ENCODE measurements at places on chromosomes 3 and 15.

DNA sequence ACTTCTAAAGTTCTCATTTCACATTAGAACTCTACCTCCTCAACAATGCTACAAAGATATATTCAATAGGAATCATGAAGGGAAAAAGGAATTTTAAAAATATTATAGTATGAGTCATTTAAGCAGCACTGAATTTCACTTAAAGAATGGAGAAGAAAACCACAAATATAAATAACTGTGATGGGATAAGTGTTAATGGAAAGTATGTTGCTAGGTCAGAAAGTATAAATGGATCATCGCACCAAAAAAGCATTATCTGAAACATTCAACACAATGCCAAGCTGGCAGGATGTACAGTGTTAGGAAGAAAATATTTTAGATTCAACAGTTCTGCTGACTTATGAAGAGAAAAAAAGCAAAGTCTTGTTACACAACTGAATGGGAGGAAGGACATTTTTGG is 101.4 kb downstream of the TFG start:
- DNase-seq = no peak

DNA sequence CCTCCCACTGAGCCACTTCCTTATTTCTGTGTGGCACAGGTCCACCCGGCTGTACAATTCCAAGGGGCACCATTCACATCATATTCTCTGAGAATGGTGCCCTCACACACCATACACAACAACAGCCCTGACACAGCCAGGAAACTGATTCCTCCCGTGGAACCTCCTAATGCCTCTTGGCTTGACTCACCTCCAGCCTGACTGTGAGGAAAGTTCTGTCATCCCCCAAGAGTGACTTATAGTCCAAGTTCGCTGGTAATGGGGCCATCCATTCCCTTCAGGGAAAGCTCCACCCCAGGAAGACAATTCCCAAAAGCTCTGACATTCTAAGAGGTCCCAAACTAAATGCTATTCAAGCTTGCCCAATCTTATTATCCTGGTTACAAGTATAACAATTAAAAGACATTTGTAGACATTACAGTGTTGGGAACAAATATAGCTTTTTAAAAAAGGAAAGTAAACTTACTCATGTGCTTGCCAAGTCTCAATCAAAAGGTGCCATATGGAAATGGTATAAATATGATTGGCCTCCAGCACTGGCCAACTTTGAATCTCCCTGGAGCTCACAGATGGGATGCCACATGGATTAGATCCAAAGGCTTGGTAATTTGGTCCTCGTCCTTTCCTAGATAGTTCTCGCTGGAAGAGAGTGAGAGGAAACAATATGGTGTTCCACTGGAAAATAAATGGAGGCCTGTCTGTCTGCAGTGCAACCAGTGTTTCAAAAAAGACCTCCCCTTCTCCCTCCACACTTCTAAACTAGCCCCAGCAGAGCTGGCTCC is 56.3 kb upstream of the PSMD6 start:
- no peak for DNase-seq

DNA sequence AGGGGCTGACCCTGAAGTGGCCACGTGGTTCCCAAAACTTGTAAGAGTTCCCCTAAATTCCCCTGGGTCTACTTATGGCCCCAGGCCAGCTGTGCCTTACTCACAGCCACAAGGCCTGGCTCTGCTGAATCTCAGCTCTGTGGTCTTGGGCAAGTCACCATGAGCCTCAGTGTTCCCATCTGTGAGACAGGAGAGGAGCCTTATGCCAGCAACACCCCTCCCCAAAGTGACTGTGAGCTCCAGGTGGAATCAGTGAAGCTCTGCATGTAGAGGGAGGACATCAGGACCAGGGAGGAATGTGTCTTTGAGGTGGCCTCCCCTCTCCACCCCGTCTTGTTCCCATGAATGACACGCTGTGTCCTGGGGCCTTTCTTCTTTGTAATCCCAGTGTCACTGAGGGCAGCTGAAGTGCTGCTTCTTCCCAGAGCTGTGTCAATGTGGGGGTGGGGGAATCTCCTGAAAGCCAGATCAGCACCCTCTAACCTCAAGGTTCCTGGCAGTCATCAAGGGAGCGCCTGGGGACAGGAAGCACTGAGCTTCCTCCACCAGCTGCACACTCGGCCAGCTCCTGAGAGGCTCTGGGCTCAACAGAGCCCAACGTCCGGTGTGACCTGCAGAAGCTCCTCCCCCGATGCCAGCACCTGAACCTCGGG is 258.9 kb downstream of the UACA start:
- no peak for DNase-seq

- DNase-seq = no peak
These were observed 10.1 kb downstream of the BCL2L10 start for GRCh38 chr15:52102463-52102862.

DNA sequence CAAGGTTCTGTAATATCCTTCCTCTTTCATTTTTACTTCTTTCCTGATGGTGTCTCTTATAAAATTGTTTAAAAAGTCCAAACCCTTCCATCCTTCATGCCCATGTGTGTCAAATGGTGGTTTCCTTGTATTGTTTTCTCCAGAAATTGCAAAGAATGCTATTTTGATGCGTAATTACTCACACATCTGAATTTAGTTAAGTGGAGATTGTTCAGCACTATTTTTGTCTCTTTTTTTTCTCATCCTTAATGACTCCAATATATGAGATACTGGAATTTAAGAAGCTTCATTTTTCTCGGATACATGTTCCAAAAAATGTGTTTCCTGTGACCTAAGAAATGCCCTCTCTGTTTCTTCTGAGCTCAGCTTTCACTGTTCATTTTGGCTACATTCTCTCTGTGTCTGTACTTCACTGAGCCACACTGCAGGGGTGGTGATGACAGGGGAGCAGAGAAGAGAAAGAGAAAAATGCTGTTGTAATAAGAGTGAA is 799.8 kb downstream of the DIPK2A start:
- no peak for DNase-seq

DNA sequence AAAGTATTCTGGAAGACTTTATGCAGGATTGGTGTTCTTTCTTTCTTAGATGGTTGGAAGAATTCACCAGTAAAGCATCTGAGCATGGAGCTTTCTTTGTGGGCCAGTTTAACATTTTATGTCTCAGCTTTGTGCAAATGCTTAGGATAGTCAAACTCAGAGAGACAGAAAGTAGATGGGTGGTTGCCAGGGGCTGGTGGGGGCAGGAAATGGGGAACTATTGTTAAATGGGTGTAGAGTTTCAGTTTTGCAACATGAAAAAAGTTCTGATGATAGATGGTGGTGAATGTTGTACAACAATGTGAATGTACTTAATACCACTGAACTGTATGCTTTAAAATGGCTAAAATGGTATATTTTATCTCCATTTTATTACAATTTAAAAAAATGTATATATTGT is 24.8 kb downstream of the SPCS1 start:
- no peak for DNase-seq

GRCh38 chr3:126508564-126508964 is 9.0 kb downstream of the UROC1 start:
- no peak for DNase-seq

GRCh38 chr15:34240537-34240936 is 15.7 kb downstream of the EMC4 start:
- DNase-seq = no peak

Measured in endothelial cell (in vitro differentiated cells).